GF-D8 (cell line): ENCODE measurements at places on chromosomes 4 and X.

- DNase-seq, result no peak
These were observed 41.4 kb downstream of the MAML3 start for GRCh38 chr4:140112576-140112975.

- peak; percentile 54 for DNase-seq
These were observed 38.5 kb downstream of the LAMTOR3 start for GRCh38 chr4:99855678-99856077.

DNA sequence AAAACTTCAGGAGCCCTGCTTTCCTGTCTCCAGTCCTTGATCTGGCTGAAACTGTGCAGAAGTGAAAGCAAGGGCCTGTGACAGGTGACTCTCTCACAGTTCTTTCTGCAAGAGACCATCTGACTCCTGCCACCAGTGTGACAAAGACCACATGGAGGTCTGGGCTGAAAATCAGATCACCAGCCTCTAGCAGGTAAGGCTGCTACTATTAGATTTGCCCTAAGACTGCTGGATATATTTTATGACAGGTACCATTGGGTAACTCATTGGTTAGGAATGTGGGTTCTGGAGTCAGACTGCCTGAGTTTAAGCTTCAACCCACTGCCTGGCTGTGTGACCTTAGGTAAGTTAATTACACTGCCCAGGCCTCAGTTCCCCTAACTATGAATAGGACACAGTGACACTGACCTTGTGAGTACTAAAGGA lies 163.3 kb upstream of the SLC7A11 start:
- DNase-seq, result no peak

DNA sequence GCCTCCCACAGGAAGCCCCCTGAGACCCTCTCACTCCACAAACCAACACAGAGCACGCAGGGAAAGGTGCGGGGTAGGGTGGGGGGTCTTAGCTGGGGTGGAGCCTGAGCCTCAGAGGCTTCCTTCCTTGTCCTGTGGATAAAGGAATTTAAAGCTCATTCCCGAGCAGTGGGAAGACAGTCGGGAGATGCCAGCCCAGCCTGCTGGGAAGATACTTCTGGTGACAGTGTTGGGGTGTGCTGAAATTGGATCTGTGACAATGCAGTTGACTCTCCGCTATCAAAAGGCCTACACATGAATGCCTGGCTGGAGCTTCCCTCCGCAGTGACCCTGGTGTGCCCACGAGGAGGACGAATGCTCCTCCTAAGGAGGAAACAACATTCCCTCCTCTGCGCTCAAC lies 45.5 kb downstream of the JAKMIP1 start:
- no peak for DNase-seq

DNA sequence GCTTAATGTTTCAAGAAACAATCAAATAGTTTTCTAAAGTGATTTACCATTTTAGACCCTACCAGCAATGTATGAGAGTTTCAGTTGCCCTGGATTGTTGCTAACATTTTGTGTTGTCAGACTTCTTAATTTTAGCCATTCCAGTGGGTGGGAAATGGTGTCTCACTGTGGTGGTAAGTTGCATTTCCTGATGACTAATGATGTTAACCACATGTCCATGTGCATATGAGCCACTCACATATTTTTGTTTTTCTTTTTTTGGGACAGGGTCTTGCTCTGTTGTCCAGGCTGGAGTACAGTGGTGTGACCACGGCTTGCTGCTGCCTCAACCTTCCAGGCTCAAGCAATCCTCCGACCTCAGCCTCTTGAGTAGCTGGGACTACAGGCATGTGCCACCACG lies 48.3 kb downstream of the MED28 start:
- no peak for DNase-seq

GRCh38 chrX:73916931-73917667 lies 354.1 kb downstream of the CHIC1 start:
- peak; percentile 12 for DNase-seq

- DNase-seq, result no peak
These were observed 3.4 kb downstream of the HEPH start for GRCh38 chrX:66167431-66167830.

DNA sequence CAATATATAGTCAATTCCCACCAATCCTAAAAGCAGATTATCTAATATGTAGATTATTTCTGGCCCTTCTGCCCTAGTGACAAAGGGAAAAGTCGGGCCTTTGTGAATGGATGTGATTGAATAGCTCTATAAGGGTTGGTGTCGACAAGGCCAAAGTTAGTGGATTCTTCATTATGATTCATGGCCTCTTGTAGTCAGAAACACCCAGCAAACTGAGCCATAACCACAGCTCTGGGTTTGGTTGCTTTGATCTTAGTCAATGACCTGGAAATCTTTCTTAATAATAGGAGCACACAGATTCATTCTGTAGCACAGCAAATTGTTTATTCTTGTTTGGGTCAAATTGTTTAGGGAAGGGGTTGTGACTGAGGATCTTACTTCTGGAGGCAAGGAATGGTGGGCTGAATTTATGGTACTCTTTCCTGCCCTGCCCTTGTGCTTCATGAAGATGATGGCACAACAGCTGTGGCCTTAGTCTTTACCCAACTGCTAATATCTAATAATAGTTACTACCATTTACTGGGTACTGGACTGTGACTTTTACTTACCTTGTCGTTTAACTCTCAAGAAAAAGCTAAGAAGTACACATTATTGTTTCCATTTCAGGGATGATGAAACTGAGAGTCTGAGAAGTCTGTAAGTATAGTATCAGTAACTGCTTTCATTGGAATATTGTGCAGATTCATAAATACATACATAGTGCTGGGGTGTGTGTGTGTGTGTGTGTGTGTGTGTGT lies 74.0 kb downstream of the AFF2 start:
- DNase-seq, result no peak

DNA sequence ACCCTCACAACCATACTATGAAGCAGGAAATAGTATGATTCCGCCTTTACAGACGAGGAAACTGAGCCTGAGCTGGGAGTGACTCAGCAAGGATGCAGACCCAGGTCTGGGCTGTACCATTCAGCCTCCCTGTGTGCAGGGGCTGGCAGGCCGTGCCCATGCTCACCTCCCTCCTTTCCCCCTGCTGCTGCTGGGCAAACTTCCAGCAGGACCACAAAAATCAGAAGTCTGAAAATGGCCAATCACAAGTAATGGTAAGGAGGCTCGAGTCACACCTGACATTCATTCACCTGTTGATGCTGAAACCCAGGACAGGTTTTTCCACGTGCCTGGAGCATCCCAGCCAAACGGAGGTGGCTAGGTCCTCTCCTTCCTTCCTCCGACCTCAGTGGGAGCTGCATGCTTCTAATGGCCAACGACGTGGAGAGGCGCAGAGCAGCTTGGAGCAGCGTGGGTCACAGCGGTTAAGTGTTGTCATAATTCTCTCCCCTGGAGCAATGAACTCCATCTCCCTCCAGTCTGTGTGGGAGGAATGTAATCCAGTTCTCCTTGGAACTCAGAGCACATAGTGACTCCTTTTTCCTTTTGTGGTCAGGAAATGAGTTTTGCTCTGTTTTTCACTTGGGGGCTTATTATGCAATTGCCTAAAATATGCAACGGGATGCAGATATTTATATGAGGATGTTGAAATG lies 371.7 kb downstream of the BCOR start:
- DNase-seq, result no peak

- no peak for DNase-seq
These were observed 4.2 kb downstream of the PAK3 start for GRCh38 chrX:111100191-111100590.

DNA sequence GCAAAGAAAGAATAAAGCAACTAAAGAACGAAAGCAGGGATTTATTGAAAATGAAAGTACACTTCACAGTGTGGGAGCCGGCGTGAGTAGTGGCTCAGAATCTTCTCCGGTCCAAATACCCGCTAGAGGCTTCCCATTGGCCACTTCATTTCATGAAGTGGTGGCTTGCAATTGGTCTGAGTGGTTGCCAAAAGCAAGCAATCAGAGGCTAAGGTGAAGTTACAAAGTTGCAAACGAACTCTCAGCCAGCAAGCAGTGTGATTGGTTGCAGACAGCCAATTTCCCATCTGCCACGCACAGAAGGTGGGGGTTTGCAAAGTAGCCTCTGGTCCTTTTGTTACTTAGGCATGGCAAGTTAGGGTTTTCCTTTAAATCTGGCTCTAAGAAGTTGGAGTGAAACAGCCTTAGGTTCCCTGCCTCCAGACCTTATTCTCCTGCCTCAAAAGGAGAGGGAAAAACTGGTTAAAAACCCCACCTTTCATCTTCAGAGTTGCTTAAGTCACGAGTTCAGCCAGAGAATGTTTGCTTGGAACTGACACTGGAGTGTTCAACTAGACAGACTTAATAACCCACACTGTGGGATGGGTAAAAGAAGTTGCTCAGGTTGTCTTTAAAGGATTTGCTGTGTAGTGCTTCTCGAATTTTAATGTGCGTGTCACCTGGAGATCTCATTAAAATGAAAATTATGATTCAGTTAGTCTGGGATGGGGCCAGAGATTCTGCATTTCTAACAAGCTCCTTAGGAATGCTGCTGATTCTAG lies 6.9 kb upstream of the CLOCK start:
- DNase-seq, result no peak

DNA sequence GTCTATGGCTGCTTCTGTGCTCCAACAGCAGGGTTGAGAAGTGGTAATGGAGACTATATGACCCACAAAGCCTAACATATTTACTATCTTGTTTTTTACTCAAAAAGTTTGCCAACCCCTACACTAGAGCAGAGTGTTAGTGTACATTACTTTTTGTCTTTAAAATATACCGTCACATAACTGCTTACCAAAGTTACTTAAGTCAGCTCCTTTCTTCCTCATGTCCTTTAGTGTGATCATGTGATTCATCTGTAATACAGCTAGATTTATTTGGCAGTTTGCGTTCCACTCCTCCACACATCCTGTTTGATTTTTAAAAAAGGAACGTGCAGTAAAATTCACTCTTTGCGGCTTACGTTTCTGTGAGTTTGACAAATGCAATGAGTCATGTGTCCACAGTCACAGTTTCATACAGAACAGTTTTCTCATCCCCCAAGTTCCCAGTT lies 162.4 kb upstream of the GPRIN3 start:
- no peak for DNase-seq

GRCh38 chr4:111676533-111676932 lies 468.7 kb upstream of the FAM241A start:
- no peak for DNase-seq

GRCh38 chr4:101818362-101818761 lies 27.8 kb downstream of the BANK1 start:
- no peak for DNase-seq

DNA sequence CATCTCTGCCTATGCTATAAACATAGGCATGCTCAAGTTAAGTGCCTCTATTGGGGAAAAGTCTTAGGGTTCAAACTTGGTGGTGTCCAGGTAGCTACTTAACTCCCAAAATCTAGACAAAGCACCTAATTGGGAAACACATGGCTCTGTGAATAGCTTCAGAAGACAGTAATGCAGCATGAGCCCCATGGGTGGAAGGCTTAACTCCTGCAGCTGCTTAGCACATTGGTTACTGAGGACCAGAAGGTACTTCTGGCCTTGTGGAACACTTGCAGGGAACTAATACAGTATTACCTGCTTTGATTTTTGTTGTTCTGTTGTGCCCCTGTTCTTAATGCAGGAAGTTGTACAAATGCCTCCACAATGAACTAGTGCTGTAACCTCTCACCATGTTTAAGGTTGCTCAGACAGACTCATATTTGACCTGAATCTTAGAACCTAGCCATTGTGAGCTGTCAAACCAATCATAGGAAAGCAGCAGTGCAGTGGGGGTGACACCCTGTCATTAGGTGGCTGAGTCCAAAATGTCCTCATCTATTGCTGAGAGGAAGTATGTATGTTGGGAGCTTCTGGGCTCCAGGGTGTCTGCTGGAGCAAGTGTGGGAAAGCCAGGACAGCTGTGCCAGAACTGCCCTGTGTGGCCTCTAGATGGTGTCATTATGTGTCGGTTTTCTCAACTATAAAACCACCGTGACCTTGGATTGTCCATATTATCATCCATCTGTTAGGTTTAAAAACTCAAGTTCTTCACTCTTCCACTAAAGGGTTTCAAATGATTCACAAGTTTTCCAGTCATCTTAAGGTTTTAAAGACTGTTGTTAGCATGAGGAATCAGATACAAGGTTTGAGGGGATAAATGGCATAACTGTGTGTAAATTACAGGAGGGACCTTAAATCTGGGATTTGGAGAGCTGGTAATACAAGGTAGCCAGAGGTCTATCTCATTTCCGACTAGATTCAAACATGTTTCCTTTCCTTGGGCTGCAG lies 69.9 kb upstream of the WDR1 start:
- no peak for DNase-seq

GRCh38 chr4:87989765-87990164 lies 14.3 kb downstream of the SPP1 start:
- DNase-seq, result no peak

DNA sequence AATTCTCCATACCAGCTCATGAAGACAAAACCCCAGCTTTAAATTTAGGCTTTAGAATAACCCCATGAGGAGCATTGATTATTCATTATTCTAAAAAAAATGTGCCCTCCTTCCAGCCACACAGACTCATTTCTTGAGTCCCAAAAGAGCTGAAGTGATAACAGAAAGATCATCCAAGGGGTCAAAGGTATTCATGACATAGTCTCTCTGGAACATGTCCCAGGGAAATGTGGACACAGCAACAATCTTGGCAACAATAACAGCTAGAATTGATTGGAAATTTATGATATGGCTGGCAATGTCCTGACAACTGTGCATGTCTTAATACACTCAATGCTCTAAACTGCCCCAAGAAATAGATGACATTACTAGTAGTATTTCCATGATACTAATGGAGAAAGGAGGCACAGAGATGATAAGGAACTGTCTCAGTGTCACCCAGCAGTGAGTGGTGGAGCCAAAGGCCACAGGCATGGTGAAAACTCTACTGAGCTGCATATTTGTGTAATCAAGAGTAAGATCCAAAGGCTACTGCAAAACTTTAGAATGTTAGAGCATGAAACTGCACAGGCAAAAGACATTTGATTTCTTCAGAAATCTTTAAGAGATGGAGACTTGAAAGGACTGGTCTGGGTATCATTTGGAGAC lies 37.3 kb upstream of the XAGE1B start:
- DNase-seq, result no peak

DNA sequence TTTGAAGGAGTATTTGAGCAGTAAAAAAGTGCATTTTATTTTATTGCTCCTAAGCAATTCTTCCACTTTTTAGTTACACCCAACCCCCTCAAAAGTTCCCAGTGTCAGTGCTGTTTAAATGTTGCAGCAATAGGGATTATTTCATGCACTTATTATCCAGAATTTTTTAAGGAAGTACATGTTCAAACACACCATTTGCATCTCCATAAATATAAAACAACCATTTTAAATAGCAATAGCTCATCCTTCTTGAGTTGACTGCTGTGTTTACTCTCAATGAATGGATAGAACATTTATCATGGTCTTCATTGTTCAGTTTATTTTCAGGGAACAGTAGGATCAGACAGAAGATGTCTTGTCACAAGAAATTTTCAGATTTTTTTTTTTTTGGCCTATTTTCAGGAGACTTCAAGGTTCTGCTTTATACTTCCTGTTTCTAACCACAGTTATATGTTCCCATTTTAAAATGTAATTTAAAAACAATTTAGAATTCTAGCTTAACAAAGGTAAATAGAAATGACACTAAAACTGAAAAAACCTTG lies 171.9 kb downstream of the TMA16 start:
- peak; percentile 11 for DNase-seq

GRCh38 chr4:17664755-17665154 lies 50.3 kb downstream of the MED28 start:
- peak; percentile 94 for DNase-seq

- DNase-seq, result no peak
These were observed 171.0 kb downstream of the RAPGEF2 start for GRCh38 chr4:159273841-159274240.
